ENCODE measurements at places on chromosomes 5 and 9.
A peak's percentile ranks its signal among the peaks of the same experiment; 100 is the strongest.

DNA sequence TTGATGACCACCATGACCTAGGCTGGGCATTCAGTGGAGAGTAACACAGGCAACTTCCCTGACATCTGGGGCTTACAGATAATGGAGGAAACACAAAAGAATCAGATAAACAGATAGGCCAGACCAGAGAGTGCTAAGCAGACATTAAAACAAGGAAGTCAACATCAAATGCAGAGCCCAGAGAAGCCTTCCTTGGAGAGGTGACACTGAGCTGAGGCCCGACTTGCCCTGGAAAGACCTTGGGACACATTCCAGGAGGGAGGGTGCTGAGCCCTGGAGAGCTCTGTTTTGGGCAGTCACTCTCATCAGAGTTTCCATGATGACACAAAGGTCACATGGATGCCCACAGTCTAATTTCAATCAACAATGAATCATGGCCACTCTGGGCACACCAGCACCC, 31.9 kb upstream of the C5orf58 start:
- DNase-seq, result no peak

GRCh38 chr5:133996683-133997252, 8.0 kb downstream of the VDAC1 start:
- DNase-seq, result no peak

DNA sequence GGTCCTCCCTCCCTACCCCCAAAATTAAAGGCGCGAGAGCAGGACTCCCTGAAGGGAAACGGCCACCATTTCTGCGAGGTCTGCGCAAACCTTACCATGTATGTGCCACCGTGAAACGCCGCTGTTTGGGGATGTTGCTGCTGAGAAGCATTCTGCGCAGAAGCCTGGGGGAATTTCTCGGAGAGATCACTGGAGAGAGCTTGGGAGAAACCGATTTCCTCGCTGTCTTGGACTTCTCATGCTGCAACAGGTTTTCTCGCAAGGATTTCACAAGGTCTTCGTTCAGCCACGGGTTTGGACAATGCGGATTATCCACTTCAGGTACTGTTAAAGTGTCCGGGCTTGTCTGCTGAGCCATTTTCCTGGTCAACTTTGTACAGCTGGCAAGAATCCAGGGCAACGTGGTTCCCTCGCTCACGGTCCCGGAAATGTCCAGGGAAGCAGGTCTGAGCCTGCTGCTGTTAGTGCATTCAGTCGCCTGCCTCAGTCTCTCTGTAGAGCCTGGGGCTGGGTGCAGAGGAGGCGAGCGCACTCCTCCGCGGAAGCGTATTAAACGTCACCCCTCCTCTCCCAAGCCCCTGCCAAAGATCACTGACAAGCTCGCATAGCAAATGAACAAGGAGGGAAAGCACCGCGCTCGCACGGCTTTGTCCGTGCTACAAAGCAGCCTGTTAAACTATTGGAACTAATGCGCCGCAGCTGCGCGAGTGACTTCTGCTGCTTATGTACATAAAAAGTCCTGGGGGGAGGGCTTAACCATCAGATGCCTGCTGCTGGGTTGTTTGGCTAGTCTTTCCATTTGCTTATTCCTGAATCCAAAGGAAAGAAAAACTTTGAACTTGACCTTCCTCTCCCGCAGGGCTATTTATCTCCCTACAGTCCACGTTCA, 125.1 kb downstream of the PDE4D start:
- peak; percentile 82 for DNase-seq

DNA sequence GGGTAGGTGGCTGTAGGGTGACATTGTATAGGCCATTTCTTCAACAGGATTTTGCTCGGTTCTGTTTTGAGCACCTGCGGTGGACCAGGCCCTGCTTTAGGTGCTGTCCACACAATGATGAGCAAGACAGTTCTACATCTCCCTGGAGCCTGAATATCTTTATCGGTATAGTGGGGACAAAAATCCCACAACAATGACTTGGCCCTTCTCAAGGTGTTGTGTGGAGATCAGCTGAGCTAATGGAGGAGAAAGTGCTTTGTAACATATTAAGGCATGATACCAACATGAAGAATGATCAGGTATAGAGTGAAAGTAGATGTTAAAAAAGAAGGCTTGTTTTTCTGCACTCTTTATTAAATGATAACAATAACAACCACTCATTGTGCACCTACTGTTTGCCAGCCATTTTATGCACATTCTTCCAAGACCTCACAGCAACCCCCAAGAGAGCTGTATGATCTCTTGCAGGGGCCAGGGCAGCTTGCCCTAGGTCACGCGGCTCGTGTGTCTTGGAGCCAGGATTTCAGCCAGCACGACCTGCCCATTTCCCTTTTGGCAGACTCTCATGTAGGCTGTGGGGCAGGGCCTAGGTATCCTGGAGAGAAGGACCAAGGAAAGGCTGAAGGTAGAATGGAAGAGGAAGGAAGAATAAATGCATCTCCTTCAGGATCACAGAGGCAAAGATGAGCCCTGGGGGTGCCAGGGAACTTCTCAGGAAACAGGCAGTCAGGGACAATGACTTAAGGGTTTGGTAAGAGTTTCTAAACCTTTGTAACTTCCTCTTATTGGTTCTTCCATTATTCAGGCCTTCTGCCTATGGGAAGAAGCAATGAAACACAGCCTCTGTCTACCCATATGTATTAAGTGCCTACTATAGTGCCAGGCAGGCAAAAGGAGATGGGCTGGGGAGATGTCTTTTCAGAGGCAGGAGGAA, 50.0 kb upstream of the PPARGC1B start:
- DNase-seq, result no peak

GRCh38 chr9:131810351-131811170, 70.7 kb upstream of the RAPGEF1 start:
- DNase-seq, result no peak

- DNase-seq, result no peak
These were observed 14.8 kb downstream of the REEP5 start for GRCh38 chr5:112907166-112907631.

DNA sequence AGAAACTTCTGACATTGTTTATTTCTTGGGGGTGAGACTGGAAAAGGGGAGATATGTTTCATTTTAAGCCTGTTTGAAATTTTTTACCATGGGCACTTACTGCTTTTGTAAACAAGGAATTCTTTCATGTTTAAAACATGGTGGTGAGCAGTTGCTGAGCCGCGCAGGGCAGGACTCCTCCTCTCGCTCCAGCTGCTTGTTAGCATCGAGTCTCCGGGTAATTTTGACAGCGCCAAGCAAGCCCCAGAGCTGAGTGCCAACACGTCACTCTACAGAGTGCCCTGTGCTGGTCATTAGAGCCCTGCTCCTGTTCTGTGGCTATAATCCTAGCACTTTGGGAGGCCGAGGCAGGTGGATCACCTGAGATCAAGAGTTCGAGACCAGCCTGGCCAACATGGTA, 116.5 kb upstream of the MSX2 start:
- no peak for DNase-seq

DNA sequence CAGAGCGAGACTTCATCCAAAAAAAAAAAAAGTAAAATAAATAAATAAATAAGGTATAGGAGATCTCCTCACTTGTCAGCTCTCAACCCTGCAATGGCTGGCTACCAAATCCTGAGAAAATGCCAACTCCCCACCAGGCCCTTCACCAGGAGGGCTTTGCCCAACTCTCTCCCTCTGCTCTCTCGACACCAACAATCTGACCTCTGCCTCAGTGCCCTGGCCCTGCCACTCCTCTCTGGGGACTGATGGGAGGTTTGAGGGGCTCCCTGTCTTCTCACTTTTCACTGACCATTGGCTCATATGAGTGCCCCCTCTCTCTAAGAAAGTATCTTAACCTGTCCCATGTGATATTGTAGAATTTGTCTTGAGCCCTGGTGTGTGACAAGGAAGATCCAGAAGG, 52.6 kb upstream of the SH3PXD2B start:
- no peak for DNase-seq

- no peak for DNase-seq
These were observed 57.5 kb downstream of the RICTOR start for GRCh38 chr5:39016587-39017275.

DNA sequence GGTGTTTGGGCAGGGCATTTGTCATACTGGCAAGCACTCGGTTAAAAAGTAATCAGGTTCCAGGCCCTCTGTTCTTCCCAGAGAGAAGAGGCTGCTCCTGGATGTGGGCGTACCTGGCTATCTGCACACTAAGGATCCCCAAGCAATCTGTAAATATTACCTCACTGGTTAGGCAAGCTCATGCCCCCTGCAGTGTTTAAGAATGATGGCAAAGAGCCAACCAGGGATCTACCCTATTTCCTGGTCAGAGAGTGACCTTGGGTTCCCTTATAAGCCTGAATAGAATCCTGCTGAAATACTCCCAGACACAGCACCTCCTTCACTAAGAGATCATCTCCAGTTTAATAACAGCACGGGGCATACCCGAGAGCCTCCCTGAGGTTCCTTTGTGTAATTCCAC, 181.2 kb downstream of the PIK3R1 start:
- DNase-seq, result no peak

- peak; percentile 57 for DNase-seq
These were observed 82.6 kb downstream of the GALNT10 start for GRCh38 chr5:154273028-154273617.

DNA sequence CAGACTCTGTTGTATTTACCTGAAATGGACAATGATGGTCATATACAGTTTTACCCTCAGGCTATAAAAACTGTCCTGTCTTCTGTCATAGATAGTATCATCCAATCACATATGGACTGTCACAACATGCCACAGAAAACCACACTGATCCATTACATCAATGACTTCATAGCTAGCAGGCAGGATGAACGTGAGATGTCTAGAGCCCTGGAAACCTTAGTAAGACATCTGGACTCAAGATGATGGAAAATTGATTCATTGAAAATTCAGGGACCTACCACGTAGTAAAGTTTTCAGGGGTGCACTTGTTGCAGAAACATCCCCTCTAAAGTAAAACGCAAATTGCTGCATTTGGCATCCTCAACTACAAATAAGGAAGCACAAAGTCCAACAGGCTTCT, 284.4 kb upstream of the RGMB start:
- no peak for DNase-seq

All from right forelimb (tissue), 1 donor.